ENCODE measurements at places on chromosomes 3 and 15.

DNA sequence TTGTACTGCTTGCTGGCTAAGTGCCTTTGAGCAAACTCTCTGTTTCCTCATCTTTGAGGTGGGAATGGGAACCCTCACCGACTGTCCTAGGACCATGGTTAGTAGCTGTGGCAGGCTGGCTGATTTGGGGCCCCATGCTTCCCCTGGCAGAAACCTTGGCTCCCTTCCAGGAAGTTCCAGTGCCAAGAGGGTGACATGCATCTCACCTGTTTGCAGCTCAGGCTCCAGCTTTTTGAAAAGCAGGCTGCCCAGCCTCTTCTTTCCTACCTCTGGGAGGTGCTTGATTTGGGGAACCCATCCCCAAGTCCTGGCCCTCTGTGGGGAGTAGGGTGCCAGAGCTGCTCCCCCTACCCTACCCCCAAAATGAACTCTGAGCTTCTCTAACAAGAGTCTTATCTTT, 50.8 kb downstream of the RAB11A start:
- DNase-seq, result no peak

DNA sequence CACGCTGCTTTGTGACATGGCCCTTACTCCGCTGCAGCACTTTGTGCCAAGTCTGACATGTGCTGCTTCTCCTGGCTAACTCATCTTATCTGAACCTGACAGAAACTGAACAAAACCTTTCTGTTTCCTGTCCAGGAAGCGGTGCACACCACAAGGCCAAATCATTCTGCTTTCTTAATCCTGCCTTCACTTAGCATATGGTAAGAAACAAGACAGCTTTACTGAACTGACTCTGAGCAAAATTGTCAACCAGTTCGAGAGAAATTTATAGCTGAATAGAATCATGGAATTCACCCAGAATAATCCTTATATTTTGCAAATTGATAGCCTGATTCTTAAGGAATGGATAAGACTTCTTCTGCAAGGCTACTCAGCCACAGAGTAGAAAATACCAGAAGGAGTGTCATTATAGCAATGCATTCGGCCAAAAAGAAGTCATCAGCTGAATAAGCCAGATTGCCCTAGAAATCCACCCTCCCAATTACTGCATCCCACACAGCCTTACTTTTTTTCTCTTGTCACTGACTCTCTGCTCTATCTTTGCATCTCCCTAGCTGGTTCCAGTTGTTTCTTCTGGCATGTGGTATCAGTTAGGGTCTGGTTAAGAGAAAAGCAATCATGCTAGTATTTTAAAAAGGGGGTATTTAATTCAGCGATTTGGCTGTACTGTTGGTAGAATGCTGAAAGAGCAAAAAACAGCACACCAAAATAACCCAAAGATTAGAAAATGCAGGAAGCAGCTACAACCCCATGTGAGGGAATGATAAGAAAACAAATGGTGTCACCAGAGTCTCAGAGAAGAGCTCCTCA, 41.6 kb upstream of the STRIT1 start:
- no peak for DNase-seq

DNA sequence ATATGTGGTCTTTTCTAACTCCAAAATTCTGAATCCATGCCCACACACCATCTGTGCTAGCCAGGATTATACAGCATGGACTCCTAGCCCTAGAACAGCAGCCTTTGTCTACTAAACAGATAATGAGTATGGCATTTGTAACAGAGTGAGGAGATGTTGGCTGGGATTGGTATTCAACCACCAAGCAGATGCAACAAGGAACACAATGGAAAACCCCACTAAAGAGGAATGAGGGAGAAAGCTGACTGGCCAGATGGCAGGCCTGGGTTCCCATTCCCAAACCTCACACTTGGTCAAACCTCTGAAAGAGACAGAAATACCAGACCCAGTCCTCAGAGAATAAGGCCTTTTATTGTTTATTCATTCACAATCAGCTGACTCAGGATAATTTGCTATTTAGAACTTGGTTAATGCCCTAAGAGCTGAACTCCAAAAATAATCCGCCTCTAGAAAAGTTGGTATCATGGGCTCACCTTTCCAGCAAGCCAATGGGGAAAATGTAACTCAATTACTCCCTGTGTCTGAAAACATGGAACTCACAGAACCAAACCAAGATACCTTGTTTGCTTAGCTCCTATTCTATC, 145.6 kb downstream of the LRRC3B start:
- no peak for DNase-seq

DNA sequence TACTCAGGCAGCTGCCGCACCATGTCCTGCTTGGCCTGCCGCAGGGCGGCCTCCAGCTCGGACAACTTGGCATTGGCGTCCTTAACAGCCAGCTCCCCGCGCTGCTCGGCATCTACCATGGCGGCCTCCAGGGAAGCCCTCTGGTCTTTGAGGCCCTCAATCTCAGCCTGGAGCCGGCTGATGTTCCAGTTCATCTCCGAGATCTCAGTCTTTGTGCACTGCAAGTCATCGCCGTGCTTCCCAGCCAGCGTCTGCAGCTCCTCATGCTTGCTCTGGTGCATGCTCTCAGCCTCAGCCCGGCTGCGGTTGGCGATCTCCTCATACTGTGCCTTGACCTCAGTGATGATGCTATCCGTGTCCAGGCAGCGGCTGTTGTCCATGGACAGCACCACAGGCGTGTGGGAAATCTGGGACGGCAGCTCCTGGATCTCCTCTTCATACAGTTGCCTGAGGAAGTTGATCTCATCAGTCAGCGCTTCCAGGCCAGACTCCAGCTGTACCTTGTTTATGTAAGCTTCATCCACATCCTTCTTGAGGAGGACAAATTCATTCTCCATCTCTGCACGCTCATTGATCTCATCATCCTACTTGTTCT, 15.5 kb upstream of the PSTPIP1 start:
- DNase-seq, result no peak

- no peak for DNase-seq
These were observed 1.4 kb downstream of the WNT7A start for GRCh38 chr3:13878281-13879101.

GRCh38 chr15:45535486-45536042, 13.0 kb upstream of the SLC30A4 start:
- no peak for DNase-seq

- DNase-seq, result no peak
These were observed 10.6 kb upstream of the DNAAF4 start for GRCh38 chr15:55518641-55519040.

DNA sequence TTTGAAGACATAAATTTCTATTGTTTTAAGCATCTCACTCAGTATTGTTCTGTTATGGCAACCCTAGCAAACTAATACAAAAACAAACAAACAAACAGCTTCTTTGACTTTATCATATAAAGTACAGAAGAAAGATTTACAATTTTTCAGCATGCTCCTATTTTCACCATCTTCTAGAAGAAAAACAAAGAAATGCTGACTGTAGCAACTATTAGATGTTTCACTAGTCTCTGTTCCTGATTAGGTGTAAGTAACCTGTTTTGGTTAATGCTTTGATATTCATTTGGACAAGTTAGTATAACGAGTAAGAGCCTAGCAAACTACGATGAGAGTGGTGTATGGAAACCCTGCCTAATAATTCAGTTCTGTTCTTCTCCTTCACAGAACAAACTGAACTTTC, 478.5 kb downstream of the NAALADL2 start:
- no peak for DNase-seq

DNA sequence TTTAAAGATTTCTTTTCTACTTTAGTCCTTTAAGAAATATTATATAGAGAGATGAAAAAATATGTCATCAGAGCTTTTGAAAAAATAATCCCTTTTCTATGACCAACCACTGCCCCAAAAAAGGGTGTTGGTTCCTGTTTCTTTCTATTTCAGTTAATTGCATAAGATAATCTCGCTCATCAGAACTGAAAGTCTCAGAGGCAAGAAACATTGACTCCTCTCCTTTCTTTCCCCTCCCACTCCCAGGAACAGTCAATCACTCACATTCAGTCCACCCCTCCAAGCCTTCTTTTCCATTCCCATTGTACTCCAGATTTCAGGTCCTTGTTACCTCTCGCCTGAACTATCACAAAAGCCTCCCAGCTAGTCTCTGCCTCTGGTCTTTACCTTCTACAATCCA, 153.7 kb upstream of the ABI3BP start:
- DNase-seq, result no peak

DNA sequence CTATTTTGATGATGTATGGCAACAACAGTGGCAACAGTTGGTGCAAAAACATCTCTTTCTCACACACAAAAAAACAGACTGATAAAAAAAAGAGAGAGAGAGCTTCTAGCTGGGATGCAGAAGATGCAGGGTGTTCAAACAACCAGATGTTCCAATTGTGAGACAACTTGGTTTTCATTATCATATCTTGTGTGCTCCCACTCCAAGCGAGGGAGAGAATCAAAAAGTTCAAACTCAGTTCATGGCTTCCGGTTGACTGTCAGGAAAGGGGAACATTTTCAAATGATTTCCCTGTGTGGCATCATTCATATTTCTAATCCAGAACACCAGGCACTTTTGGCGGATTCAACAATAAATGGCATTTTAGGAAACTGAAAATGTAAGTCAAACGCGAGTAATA, 72.1 kb downstream of the RSL24D1 start:
- DNase-seq, result no peak

DNA sequence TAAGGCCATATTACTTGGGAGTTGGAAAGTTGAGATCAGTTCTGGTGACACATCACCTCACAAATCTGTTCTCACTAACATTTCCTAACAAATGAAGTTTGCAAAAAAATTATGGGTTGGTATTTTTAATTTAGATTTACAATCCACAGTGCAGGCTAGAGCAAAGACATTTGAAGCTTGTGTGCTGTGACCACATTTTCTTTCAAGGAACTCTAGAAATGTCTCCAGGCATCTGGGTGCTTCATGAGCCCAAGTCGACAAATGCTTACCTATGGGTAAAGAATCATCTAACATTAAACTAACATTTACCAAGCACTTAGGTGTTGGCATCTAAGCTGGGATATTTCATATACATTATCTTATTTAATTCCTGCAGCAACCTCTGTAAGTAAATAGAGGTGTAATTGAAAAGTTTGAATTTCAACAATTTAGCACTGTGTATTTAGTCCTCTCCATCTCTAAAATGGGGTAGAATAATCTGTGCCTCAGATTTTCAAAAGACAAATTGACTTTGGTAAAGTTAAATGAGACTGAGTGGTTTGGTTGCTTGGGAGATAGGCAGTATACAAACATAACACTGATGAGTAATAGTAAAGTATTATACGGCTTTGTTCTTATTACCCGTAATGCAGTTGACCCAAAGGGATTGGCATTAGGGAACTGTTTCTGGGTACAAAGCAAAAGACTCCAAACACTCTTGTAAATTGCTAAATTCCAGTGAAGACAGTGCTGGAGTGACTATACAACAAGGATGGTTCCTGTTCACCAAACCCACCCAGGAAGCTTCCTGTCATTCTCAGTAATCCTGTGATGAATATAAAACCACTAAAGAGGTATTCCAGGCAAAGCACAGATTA, 162.5 kb downstream of the TPRG1 start:
- peak; percentile 26 for DNase-seq

DNA sequence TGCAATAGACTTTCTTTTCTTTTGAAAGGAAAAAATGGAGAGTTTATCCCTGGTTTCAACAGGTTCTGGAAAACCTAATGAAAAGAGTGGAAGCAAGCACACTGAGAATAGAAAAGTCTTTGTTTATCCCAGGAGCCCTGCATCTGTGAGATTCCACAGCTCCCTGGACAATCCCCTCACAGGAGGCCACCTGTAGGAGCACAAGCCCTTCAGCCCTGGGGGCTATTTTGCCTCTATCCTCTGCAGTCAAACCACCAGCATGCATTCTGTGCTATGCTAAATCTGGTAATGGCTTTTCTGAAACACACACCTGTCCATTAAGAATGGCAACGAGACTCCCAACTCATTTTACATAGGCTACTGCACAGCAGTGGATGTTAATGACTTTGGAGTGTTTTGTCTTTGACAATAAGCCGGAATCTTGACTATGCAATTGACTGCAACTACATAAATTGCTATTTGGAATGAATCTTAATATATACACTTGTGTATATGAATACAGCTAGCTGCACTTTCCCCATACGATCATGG, 369.4 kb downstream of the NR2F2 start:
- no peak for DNase-seq

DNA sequence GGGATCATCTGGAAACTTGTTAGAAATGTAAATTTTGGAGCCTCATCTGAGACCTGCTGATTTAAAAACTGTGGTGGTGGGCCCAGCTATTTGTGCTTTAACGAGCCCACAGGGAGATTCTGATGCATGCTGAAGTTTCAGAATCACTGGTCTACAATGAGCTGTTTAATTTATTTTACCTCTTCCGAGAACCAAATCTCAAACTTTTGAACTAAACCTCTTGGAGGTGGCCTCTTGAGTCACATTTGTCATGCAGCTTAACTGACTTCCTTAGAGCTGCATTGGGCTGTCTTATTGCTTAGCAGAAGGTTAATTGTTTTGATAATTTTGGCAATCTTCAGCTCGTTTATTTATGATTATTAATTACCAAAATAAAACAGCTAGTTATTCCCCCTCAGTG, 112.1 kb upstream of the NPHP3 start:
- no peak for DNase-seq

DNA sequence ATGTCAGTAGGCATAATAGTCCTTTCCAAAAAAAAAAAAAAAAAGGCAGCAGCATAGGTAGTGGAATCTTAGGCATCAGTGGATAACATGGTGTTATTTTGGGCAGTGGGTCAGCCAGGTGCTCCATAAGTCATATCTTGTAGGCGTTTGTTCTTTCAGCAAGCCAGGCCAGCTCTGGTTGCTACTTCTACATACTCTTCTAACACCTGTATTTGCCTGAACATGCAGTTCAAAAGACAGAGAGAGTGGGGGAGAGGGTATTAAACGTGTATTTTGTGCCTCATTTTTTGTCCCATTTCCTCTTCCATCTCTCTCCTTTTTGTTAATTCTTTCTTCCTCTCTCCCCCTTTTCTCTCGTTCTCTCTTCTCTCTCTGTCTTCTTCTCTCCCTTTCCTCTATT, 110.4 kb downstream of the TPRG1 start:
- no peak for DNase-seq

DNA sequence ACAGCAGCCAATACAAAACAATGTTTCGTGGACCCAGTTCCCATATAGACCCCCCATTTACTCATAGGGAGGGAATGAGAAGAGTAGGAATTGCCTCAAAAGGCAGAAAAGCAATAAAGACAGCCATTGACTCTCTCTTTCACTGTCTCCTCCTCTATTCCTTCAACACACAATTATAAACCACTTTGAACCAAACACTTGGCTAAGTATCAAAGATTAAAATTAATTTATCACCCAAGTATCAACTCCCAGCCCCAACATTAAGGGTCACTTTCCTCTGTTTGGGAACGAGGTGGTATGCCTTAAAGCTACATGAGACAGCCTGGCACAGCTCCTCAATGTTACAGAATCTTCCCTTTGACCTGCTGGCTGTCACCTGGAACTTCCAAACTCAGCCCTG, 16.4 kb upstream of the LRIG1 start:
- DNase-seq, result no peak

All from SW 1271 (cell line).